ENCODE measurements at places on chromosomes 2 and 18. TPM values are rescaled to one million over a fixed set of nuclear protein-coding genes. Genes with fewer than 3 reads are reported as not detected.

GRCh38 chr18:31626409-31626808 is 34.7 kb downstream of the TTR start:
- DNase-seq: no peak

GRCh38 chr2:26567534-26567933 is 73.6 kb downstream of the CIB4 start:
- DNase-seq: no peak

Gene E2F6
- 6.3 TPM for total RNA-seq

- peak; percentile 28 for DNase-seq
Measured at GRCh38 chr18:79941473-79942119, 9.9 kb downstream of the SLC66A2 start.

DNA sequence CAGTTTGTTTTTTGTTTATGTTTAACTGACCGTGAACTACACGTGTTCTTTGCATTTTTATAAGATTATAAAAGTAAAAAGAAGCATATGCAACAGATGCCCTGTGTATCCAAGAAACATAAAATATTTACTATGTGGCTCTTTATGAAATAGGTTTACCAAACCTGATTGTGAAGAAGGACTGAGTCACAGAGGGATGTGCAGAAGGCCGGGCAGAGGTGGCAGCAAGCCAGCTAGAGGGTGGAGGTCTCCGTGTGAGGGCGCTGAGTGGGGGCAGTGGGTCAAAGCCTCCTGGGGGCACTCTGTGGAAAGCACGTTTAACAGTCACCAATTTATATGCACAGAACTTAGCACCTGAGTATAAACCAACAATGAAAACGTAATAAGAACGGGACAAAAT is 97.2 kb downstream of the TMEM18 start:
- DNase-seq: no peak

Gene SFT2D3
- total RNA-seq: 7.9 TPM

All from Peyer's patch (tissue), 4 donors.